Neural progenitor cell (in vitro differentiated cells): ENCODE measurements at places on chromosomes 1 and 21.
A peak's percentile ranks its signal among the peaks of the same experiment; 100 is the strongest.

DNA sequence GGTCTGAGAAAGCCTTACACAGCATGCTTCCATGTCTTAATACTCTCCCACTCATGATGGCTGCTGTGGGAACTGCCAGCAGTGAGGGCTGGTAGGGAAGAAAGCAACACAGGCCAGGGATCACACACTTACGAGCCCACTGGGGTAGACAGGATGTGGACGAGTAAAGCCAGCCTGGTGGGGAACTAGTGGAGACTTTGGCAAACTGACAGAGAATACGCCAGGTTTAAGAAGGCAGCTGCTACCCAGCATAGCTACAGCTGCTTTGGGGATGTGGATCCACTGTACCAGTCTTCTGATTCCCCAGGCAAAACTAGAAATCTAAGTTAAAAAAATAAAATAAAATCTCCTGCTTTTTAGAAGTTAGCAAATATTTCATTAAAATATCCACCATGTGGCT is 664.0 kb downstream of the SMYD3 start:
- no peak for DNase-seq

- DNase-seq = no peak
Observed at GRCh38 chr1:201606623-201607022, 67.7 kb downstream of the NAV1 start.

DNA sequence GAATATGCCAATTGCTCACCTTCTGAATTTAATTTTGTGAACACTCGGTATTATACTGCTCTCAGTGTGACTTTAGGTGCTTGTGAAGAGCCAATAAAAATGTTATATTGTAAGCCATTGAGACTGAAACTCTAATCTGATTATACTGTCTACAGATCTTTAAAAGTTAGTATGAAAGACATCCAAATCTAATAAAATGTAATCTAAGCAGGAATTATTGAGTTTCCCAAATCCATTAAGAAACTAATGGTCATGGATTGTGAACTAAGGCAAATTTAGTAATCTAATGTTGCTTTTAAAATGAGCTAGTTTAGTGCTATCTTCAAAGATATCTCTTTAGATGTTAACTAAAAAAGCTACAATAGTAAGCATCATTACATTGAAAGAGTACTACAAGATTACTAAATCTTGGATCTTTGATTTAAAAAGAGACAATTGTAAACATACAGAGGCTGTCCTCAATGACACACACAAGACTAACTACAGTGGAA is 1132.4 kb upstream of the B3GALT2 start:
- no peak for DNase-seq

- DNase-seq = no peak
Observed at GRCh38 chr1:37031871-37032270, 2.4 kb downstream of the GRIK3 start.

DNA sequence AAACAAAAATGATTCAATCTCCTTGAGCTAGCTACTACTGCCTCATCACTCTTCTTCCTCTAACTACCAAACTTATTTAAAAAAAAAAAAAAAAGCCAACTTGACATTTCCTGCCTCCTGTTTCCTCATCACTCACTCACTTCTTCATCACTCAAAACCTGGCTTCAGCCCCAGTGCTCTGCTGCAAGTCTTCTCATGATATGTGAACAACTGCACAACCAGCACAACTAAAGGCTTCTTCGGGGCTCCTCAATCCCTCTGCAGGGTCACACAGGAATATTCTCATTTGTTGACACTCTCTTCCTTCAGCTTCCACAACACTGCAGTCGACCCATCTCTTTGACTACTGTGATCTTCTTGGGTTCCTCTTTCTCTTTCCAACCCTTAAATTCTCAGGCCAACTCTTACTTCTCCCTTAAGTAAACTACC is 7.6 kb downstream of the MTF1 start:
- DNase-seq = no peak

GRCh38 chr1:225468270-225469020 is 40.6 kb upstream of the LBR start:
- DNase-seq = no peak

DNA sequence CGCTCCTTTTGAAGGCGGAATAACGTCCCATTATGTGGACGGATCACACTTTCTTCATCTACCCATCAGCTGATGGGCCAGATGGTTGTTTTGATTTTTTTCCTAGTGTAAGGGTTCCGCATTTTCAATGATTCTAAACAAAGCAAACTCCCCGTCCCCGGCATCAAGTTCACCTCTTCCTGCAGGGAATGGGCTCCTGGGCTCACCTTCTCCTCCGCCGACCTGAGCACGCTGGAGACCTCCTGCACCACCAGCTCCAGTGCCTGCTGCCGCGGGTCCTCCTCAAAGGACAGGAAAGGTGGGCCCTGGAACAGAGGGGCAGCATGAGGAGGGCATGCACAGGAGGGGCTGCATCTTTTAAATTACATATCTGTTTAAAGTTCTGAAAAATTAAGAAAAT is 11.9 kb downstream of the C2CD2 start:
- DNase-seq = no peak

DNA sequence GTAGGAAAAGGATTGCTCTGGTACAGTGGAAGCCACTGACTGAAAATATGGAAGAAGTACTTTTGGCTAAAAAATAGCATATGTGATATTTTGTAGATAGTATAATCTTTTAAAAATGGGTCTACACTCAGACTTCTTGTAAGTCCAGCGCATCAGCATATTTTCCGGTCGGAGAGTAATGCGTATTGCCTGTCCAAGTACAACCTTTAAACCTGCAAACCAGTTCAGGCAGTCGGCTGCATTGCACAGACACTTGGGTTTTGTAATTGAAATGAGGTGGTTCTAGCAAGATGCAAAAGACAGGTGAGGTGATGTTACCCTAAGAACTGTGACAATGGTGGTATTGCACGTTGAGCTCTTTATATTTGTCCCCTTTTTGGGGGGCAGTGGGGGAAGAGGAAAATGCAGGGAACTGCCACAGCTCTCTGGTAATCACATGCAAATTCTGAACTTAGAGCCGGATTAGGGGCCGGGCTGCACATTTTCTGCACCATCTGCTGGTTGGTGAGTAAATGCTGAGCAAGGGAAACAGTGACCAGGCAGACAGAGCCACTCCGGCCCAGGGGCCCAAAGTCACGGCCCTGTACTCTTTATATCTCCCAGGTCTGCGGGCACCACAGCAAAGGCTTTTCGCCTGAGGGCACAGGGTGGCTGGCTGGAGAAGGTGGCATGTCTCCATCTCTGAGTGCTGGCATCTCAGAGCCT is 2.3 kb downstream of the GPR137B start:
- DNase-seq = peak; percentile 21

GRCh38 chr1:151547119-151547899 is 7.2 kb downstream of the TUFT1 start:
- peak; percentile 65 for DNase-seq
